ENCODE measurements at places on chromosomes 3 and 15.

GRCh38 chr3:112141293-112141692 is 8.2 kb upstream of the GCSAM start:
- no peak for DNase-seq

- no peak for DNase-seq
These were observed 41.2 kb downstream of the PTPN23 start for GRCh38 chr3:47421741-47422649.

DNA sequence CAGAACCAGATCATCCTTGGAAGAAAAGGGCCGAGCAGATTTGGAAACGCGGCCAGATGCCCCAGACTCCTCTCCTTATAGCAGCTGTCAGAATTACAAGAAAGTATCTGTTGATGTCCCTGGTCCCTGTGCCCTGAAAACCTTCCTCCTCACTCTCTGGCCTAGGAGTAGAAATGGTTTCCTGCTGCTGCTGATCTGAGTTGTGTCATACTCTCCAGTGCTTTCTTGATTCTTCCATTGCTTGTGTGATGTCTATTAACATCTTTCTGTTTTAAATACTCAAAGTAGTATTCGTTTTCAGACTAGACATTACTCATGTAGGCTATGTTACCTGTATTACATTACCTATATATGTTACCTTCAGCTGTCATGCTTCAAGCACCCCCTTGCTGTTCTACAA is 26.8 kb upstream of the HERC1 start:
- DNase-seq: no peak

DNA sequence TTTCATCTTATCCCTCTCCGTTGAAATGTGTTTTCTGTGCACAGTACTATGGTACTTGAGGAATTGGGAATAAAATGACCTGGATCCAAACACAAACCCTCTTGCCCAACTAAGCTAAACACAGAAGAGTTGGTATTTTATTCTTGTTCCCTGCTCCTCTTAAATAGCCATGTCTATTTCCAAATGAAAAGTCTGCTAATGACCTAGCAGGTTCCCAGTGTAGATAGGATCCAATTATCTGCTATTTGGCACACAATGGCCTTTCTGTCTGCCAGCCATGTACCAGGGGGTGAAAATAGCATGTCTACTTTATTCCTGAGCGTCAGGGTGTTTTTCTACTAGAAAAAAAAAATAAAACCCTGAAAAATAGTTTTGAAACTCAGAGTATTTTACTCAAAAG is 657.0 kb upstream of the NAALADL2 start:
- no peak for DNase-seq

- no peak for DNase-seq
These were observed 38.6 kb upstream of the RAF1 start for GRCh38 chr3:12702501-12702900.

DNA sequence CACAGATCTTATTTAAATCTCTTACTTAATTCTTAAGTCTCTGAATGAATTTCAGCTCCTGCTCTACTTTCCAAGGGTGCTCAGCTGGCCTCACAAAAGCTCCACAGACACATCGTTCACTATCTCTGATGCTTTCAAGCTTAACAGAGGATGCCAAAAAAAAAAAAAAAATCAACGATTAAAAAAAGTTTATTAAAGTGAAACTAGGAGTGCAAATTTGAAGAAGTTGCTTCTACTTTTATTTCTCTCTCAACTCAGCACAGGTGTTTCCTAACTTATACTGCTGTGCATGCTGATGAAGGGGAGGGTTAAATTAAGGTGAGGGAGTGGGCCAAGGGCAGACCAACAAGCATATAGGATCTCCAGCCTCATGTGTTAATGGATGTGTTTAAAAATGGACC is 157.2 kb downstream of the TIGIT start:
- DNase-seq: no peak

GRCh38 chr15:94665676-94666441 is 434.5 kb downstream of the MCTP2 start:
- no peak for DNase-seq

DNA sequence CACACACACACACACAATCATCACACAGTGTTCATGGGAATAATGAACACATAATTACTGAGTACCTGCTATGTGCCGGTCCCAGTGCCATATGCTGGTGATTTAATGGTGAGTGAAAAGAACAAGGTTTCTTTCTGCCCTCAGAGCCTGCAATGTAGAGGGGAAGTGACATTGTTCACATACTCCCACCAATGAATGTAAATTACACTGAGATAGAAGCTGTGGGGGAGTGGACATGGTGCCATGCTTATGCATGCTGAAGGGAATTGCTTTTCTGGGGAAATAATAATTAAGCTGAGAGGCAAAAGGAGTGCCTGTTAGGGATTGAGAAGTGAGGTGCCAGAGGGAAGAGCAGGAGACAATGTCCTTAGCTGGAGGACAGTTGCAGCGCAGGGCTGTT is 175.1 kb downstream of the MFSD1 start:
- DNase-seq: no peak

- DNase-seq: no peak
These were observed 155.1 kb upstream of the TBL1XR1 start for GRCh38 chr3:177352424-177352823.

DNA sequence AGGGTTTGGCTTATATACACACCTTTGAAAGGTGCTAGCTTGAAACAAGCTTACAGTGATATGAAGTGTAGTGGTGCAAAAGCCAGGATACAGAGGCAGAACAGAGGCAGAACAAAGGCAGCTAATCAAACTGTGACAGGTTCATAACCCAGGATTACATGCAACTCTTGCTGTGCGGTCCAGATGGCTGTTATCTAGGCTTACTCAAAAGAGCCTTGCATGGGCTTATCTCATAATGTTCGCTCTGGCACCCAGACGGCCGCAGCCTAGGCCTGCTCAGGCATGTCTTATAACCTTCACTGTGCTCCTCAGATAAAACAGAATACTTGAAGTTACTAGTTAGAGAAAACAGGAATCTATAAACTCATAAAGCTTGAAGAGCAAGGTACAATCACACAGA is 22.8 kb upstream of the NOX5 start:
- DNase-seq: no peak

- no peak for DNase-seq
These were observed 206.4 kb downstream of the STAG1 start for GRCh38 chr3:136545664-136546268.

DNA sequence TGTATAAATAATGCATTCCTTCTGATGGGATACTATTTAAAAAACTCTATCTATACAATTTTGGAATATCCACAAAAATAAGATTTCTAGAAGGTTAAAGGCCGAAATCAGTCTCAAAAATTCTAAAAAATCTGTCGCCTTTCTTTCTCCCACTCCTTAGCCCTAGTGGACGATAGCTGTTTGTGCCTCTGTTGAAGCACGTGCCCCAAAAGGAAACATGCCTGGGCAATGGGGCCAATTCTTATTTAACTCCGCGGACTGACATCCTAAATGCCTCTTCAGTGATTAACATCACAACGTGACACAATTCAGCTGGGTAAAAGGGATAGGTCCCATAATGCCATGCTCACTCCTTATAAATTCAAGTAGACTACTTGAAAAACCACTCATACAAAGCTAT is 65.1 kb downstream of the GAP43 start:
- DNase-seq: no peak

DNA sequence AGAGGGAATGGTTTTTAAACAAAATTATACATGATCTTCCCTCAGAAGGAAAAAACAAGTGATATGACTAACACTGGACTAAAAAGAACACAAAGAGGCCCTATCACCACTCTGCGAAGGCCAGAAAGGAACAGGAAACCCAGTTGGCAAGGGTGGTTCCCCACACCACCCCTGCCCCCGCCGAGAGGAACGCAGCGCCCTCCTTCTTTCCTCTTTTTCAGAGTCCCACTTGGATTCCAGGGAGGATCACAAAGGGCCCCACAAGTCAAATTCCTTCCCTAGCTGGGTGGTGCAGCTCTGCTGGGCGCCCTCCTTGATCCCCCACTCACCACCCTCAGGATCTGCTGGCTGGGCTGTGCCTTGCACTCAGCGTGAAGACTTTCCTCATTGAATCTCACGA is 29.8 kb downstream of the PLA1A start:
- no peak for DNase-seq

GRCh38 chr15:68644083-68644904 is 65.5 kb downstream of the CORO2B start:
- peak; percentile 40 for DNase-seq

- peak; percentile 0 for DNase-seq
These were observed 3.5 kb upstream of the SMAD3 start for GRCh38 chr15:67061811-67062368.

- no peak for DNase-seq
These were observed 1034.6 kb downstream of the NSUN3 start for GRCh38 chr3:95097493-95097892.

DNA sequence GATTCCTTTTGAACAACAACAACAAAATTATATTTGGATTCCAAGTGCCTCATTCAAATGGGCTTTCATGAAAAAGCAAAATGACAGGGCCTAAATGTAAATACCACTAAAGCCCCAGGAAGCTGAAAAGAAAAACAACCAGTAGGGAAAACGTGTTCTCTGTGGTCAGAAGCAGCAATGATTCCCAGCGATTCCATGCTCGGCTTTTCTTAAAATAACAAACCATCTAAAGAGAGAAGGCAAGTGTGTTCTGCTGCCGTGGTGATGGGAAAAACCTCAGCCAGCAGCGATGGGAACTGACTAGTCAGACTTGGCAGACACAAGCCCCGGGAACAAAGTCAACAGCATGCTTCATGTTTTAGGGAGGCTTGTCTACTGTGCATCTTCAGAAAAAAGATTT is 153.6 kb downstream of the TNIK start:
- peak; percentile 80 for DNase-seq

DNA sequence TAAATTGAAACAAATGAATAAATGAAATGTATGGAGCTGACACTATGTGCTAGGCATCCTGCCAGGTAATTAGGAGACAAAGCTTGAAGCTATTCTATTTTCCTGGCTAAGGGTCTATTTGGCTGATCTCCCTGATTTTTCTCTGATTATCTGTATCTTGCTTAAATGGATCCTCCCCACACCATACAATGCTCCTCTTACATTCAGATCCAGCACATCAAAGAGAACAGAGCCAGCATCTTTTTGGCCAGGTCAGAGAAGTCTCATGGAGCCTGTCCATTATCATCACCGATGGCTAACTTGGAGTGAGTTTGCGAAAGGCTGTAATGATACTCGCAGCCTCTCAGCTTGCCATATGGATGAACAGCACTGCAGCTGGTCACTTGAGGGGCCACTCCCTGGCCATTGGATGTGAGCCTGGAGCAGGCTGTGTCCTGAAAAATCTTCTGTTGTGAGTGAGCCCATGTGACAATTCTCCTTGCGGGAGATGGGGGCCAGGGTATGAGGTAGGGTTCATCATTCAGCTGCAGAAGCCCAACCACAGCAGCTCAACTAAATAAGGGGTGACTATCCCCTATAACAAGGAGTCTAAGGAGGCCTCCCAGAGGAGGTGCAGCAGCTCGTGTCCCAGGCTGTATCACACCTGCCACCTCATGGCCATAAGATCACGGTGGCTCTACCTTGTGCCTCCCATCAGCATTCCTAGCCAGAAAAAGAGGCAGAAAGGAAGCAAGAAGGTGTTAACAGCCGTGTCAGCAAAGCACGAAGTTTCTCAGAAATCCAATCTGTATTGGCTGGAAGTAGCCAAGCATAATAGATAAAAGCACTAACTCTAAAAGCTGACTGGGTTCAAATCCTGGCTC is 69.3 kb upstream of the ST8SIA2 start:
- peak; percentile 60 for DNase-seq

DNA sequence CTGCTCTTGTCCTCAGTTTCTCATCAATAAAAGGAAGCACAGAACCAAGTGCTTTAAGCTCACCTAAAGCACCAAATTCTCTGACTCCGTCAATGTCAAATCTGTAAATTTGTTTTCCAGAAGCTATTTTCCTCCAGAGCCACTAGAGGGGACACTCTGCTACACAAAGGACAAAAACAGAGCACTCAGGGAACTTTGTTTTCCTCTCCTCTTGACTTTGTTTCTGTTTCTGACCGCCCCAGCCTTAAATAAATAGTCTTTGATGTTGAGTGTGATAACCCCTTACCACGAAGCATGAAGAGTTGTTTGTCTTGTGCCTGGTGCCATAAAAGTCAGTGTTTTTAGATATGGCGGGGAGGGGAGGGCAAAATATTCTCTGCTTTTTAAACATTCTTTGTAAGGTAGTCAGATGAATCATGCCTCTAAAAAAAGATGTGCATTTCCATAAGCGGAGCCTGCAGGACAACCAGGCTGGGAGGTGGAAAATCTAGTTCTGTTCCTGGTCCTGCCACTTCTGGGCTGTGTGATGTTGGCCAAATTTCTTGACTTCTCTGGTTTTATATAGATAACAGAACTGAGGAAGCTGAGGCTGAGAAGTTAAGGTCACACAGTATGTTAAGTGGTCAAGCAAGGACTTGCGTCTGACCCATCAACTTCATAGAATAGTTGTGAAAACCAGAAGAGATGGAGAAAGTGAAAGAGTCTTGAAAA is 7.3 kb upstream of the ZBTB38 start:
- peak; percentile 49 for DNase-seq

- DNase-seq: no peak
These were observed 267.3 kb downstream of the LPP start for GRCh38 chr3:188421151-188421821.

DNA sequence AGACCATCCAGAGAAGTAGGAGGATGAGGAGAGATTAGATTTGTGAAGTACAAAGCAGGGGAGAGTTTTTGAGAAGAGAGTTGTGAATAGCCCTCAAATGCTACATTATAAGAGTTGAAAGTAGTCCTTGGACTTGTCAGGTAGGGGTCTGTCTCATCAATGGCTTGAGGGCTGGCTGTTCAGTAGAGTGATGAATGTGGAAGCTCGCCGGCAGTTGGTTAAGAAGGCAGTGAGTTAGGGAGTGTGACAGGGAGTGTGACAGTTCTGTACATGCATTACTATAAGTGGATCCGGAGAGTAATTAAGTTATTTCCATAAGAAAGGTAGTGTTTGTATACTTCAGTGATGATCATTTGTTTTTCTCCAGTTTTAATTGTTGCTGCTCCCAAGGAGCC is 32.5 kb downstream of the SLMAP start:
- no peak for DNase-seq

- DNase-seq: peak; percentile 46
These were observed 319 bp upstream of the TP63 start for GRCh38 chr3:189630767-189631372.

DNA sequence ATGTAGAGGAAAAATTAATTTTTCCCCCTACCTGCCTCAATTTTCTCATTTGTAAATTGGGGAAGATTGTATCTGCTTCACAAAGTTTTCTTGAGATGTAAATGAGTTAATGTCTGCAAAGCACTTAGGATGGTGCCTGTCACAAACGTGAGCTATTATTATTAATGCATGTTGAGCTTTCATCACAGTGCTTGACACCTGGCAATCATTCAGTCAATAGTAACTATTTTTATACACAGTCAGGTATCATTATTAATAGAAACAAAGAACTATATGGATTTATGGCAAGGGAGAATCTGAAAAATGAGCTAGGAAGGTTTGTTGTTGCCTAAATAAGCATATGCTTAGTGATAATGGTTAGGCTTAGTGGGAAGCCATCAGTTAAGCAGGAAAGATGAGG is 238.2 kb upstream of the GRM7 start:
- no peak for DNase-seq

GRCh38 chr15:66927201-66928077 is 138.0 kb upstream of the SMAD3 start:
- DNase-seq: no peak

GRCh38 chr3:78048698-78049097 is 1008.8 kb downstream of the ROBO2 start:
- DNase-seq: no peak

Data from right forelimb (tissue), 1 donor.